ENCODE measurements at places on chromosomes 5 and 9.

DNA sequence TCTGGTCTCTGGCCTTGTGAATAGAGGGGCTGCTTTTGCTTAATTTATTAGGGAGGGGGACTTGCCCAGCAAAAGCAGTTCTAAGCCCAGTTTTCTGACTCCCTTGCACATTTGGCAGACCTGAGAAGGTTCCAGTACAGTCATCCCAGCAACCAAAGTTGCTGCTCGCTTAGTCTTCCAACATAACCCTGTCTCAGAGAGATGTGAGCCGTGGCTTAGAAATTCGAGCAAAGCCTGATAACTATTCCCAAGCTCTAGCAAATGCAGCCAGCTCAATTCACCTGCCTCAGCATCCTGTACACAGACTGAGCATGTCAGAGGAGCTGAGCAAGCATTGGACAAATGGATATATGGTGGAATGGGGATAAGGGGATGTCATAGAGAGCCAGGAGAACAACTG is 401.9 kb downstream of the SPOCK1 start:
- DNase-seq, result no peak

GRCh38 chr5:72292411-72292810 is 27.6 kb downstream of the MRPS27 start:
- no peak for DNase-seq

GRCh38 chr5:143801252-143801939 is 10.6 kb upstream of the HMHB1 start:
- no peak for DNase-seq

DNA sequence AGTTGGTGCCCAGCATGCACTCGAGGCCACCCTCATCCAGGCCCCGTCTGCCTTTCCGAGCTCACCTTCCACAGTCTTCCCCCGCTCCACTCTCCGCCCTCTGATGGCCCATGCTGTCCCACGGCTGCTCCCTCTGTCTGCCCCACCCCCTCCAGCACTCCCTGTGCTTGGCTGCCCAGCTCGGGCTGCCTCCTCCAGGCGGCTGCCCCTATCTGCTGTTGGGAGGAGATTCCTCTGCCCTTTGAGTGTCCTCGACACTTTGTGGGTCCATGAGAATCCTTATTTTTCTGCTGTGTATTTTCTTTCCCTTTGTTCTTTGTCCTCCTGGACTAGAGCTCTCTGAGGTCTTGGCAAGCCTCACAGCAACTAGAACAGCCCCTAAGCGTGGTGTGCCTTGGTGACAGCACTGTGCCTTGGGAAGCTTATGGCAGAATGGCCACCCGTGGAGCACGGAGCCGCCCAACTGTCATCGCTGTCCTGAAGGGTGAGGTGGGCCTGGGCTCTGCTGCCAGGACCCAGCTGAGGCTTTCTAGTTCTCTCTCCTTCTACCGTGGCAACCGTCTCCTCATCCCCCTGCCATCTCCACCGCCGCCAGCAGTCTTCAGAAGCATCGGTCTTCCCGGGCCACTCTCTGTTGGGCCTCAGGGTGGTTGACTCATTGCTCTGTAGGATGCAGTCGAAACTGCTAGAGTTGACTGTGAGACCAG is 5.2 kb downstream of the NTMT1 start:
- DNase-seq, result peak; percentile 38

GRCh38 chr9:2641033-2641432 is 19.4 kb downstream of the VLDLR start:
- no peak for DNase-seq

DNA sequence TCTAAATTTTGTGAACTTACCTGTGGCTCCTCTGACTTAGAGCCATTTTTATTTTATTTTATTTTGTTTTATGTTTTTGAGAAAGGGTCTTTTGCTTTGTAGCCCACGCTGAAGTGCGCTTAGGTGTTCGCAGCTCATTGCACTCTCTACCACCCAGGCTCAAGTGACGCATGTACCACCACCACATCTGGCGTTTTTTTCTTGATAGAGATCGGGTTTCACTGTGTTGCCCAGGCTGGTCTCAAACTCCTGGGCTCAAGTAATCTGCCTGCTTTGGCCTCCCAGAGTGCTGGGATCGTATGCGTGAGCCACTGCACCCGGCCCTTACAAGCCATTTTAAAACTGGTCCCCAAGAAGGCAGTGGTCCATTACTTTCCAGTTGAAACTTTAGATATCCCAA is 18.5 kb downstream of the MATR3 start:
- DNase-seq, result no peak

GRCh38 chr9:2419347-2419746 is 202.2 kb upstream of the VLDLR start:
- no peak for DNase-seq

- no peak for DNase-seq
Observed at GRCh38 chr5:115683081-115683480, 57.2 kb upstream of the TMED7 start.

GRCh38 chr5:37111426-37112382 is 137.5 kb downstream of the CPLANE1 start:
- DNase-seq, result no peak
